ENCODE measurements at places on chromosomes 6 and 20.

DNA sequence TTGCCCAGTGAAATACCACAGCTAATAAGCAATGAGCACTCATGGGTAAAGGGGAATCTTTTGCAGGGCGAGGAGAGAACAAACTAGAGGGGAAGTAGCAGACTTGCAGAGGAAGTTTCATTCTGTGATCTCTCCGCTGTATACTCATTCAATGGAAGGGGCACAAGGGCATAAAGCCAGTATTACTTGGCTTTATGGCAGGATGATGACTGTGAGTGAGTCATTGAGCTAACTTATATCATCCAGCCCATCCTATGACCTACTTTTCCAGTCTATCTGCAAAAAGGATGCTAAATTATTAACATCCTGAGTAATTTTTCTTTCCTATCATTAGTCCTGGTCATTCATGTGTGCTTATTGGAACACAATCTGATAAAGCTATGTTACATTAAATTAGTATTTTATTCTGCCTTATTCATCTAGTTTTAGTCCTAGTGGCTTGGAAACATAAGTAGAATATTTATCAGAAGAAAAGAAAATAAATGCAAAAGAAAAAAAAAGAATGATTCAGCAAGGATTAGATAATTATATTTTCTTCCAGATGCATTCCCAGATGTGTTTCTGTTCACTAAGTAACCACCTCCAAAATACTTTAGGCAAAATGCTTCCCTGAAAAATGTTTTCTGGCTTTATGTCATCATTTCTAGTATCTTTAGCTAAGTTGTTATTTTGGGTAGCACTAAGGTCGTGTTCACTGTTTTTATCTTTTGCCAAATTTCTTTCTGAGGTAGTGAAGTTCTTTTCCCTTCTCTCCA is 471.7 kb downstream of the CDKAL1 start:
- no peak for DNase-seq

DNA sequence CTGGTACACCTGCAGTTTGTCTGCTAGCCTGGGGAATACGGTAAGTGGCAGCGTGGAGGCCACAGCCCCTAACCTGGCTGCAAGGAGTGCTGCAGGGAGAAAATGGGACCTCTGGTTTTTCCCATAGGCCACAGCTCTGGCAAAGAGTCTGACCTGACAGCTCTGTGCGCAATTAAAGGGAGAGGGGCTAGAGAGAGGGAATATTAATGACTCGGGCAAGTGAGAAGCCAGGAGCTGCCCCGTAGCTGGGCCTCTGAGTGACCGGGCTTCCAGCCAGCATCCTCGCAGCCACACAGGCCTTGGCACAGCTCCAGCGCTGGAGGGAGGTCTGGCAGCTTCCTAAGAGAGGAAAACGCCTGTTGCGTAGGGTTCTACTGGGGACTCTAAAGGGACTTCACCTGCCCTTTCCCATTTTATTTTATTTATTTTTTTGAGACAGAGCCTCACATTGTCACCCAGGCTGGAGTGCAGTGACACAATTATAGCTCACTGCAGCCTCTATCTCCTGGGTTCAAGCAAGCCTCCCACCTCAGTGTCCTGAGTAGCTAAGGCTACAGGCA is 18.2 kb upstream of the OCSTAMP start:
- DNase-seq: no peak

GRCh38 chr6:149445095-149445466 is 39.7 kb downstream of the ZC3H12D start:
- no peak for DNase-seq

DNA sequence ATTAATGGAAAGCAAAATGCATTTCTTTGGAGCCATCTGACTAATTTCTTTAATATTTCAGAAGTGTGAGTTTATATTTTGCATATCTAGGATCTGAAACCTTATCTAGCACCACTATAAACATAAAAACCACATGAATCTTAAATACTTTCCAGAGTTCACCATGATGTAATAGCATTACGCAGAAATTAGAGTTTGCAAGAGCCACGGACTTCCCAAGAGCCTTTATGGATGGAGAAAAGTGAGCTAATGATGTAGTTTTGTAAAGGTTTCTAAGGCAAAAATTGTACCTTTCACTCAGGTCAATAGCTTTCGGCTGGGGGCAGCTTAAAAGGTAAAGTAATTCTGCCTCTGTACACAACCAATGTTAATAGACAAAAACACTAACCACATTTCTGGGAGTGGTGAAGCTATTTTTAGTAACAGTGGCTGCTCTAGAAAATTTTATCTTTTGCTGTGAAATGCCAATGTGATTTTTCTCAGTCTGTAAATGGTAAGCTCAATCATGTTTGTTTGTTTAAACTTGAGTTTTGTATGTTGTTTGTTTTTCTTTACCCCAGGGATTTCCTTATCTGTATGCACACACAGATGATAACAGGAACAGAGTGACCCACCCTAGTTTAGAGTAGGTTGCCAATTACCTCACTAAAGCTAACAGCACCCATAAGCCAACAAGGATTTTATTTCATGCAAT is 80.5 kb downstream of the FILIP1 start:
- no peak for DNase-seq

DNA sequence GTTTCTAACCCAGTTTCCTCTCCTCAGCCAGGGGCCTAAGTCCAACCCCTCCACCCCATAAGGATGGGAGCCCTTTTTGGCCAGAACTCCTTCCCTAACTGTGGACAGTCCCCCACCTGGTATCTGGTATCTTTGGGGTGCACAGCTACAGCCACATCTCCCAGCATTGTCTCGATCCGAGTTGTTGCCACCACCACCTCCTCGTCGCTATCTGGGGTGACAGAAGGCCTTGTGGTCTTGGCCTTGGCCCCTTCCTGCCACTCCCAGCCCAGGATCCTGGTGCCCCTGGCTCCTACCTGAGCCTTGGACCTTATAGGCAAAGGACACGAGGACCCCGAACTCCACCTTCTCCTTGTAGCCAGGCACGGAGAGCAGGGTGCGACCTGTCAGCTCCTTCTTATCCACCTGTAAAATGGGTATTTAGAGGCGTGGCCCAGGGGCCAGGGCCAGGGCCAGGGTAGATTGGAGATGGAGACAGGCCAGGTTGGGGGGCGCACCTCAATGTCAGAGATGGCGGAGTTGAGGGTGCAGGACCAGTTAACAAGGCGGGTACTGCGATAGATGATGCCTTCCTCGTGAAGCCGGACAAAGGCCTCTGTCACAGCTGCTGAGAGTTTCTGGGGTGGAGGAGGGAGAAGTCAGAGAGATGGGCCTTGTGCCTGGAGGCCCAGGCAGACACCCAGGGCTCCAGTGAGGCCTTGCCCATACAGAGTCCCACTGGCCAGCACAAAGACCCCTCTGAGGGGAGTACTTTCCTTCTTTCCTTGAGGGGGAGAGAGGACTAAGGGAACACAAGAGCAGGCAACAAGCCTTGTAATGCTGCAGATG is 7.2 kb upstream of the VWA7 start:
- no peak for DNase-seq

DNA sequence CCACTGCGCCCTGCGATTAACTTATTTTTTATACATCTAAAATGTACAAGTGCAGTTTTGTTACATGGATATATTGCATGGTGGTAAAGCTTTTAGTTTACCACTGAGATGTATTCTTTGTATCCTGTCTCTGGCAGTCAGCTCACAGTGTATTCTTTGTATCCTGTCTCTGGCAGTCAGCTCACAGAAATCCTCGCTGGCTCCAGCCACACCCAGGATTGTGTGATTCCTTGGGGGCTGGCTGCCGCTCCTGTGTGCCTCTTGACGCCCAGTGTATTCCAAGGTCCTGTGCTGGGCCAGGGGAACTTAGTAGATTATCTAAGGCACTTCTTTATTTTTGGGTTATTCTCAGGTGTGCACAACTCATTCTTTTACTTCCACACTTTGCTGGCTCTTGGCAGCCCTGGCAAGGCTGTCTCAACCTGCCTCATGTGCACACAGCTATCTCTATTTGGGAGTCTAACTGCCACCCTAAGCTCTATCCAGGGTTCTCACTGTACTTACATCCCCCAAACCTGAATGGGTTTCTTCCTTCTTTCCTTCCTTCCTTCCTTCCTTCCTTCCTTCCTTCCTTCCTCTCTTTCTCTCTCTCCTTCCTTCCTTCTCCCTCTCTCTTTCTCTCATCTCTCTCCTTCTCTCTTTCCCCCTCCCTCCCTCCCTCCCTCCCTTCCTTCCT is 12.4 kb upstream of the RNF24 start:
- DNase-seq: no peak

DNA sequence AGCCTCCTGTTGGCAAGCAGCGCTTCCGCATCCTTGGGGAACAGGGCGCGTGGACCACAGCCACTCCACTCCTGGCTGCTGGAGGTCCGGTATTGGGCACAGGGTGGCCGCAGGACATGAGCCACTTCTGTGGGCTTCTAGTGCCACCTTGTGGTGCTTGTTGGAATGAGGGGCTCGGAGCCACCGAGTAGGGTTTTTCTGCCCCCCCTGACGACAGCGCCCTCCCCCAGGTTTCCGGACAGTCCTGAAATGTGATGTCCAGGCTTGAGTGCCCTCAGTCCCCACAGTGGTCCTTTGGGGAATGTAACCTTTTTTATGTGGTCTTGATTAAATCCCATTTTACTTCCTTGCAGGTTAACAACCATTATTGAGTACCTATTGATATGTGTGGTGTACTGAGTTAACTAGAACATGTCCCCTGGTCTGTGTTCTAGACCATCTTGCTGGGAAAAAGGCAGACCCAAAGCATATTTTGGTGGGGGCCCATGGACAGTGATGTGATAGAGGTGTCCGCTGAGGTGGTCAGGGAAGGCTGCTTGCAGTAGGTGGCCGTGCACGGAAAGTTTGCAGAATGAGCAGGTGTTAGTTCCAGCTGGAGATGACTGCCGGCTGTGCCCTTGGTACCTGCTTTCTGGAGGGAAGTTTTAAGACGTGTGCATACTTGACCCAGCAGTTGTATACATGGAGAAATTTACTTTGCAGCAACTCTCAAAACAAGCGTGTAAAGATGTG is 70.0 kb downstream of the PTPN1 start:
- no peak for DNase-seq

DNA sequence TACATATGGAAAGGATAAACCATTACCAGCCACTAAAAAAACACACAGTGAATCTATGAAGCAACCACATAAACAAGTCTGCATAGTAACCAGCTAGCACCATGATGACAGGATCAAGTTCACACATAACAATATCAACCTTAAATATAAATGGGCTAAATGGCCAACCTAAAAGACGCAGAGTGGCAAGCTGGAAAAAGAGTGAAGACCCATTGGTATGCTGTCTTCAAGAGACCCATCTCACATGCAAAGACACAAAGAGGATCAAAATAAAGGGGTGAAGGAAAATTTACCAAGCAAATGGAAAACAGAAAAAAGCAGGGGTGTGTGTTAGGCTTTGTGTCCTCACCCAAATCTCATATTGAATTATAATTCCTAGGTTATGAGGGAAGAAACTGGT is 909.2 kb downstream of the EPHA7 start:
- no peak for DNase-seq

GRCh38 chr20:46423342-46423741 is 16.9 kb upstream of the ELMO2 start:
- no peak for DNase-seq

DNA sequence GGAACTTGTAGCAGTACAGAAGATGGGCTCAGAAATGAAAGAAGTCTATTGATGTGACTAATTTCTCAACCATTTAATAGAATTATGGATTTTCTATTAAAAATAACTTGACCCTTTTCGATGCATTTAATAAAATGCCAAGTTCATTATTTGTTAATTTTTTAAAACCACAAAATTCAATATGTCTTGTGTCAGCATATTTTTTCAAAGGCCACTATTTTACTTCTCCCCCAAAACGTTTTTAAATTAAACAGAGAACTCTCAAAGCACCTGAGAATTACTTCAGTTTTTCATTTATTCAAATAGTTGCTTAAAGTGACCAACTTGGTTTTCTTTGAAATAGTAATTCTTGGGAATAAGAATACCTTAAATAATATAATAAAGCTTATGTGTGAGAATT is 8.6 kb downstream of the TOP1 start:
- no peak for DNase-seq

GRCh38 chr6:109740787-109741186 is 49.7 kb downstream of the FIG4 start:
- no peak for DNase-seq

DNA sequence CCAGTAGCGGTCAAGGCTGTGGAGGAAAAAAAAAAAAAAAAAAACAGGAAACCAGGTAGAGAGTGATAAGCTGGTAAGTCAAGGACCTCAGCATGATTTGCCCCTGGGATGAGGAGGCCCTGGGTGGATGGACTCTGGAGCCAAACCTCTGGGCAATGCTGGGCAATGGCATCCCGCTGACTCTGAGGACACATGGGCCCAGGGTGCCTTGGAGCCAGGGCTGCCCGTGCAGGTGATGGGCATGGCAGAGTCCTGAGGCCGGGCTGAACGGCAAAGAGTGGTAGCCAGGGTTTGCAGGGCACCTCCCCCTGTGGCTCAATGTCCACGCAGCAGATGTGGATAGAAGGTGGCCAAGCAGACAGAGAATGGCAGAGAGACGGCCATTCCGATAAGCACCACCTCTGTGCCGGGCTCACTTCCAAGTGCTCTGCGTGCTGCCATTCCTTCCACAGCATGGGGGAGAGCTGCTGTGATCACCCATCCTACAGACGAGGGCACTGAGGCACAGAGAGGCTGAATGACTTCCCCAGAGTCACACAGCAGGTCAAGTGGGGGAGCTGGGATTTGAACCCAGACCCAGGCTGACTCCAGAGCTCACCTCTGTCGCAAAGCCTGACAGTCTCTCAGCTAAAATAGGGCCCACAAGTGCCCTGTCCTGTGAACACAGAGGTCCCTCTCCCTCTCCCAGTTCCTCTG is 353.9 kb downstream of the CDH4 start:
- DNase-seq: no peak

GRCh38 chr20:36425166-36425565 is 116.2 kb upstream of the MYL9 start:
- DNase-seq: no peak

- DNase-seq: no peak
These were observed 62.4 kb downstream of the HS3ST5 start for GRCh38 chr6:114280239-114280982.

GRCh38 chr6:66897576-66897975 is 1190.5 kb upstream of the EYS start:
- DNase-seq: no peak
